ENCODE measurements at places on chromosomes 3 and 15.

GRCh38 chr3:37768107-37768809 is 93.4 kb upstream of the CTDSPL start:
- DNase-seq = no peak

DNA sequence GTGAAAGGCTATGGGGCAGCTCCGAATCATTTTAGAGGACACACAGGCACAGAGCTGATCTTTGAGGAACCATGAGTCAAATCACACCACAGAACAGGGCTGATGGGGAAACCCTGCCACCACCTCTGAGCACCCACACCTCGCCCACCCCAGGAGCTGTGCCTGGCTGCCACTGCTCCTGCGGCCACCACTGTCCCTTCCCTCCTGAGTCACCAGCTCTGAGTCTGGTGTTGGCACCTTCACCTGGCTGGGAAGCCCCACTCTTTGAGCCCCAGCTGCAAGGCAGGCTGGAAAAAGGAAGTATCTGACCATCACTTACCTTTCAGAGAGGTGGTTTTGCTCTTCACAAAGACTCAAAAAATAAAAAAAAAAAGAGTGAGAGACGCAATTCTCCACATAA is 63.6 kb upstream of the MEF2A start:
- no peak for DNase-seq

DNA sequence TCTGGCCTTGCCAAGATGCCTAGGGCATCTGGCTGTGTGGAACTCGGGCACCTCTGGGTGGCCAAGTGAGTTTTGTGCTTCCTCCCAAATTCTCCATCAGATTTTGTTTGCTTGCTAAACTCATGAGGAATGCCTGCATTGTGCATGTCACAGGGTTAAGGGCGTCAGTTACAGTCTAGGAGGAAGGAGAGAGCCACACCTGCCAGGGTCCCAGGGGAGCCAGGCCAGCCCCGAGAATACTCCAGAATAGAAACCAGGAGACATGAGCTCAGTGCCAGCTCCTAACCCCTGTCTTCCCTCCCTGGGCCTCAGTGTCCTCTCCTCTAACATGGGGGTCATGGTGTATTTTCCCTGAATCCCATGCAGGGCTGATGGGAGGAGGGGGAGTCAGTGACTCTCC is 22.0 kb upstream of the SKOR1 start:
- DNase-seq = no peak

- DNase-seq = no peak
Observed at GRCh38 chr3:69855436-69856162, 116.3 kb downstream of the MITF start.

Data from stimulated activated CD4-positive, alpha-beta T cell treated with anti-CD3 and anti-CD28 coated beads, Interleukin-15, amount 100 ng/mL, for 1 hour (primary cell).